Hematopoietic multipotent progenitor cell treated with erythropoietin and hydrocortisone succinate and interleukin-3 and kit ligand, for 15 days (in vitro differentiated cells): ENCODE measurements at places on chromosomes 4 and X.
A peak's percentile ranks its signal among the peaks of the same experiment; 100 is the strongest.

DNA sequence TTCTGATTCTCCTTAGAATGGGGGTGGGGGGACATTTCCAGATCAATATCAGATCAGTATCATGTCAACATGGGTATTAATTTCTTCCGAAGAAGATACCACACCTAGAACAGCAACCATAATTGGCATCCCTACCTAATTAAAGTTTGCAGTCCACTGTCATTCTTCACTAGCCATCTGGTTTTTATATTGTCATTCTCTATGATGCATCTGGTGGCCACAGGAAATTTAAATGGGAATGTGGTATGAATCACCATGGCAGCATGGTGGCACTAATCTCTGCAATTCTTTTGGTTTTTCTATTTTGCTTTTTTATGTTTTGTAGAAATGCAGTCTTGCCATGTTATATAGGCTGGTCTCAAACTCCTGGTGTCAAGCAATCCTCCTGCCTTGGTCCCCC is 16.6 kb upstream of the UBE2D3 start:
- DNase-seq = no peak

- DNase-seq = no peak
Measured at GRCh38 chr4:180380733-180381132, 1862.5 kb upstream of the TENM3 start.

DNA sequence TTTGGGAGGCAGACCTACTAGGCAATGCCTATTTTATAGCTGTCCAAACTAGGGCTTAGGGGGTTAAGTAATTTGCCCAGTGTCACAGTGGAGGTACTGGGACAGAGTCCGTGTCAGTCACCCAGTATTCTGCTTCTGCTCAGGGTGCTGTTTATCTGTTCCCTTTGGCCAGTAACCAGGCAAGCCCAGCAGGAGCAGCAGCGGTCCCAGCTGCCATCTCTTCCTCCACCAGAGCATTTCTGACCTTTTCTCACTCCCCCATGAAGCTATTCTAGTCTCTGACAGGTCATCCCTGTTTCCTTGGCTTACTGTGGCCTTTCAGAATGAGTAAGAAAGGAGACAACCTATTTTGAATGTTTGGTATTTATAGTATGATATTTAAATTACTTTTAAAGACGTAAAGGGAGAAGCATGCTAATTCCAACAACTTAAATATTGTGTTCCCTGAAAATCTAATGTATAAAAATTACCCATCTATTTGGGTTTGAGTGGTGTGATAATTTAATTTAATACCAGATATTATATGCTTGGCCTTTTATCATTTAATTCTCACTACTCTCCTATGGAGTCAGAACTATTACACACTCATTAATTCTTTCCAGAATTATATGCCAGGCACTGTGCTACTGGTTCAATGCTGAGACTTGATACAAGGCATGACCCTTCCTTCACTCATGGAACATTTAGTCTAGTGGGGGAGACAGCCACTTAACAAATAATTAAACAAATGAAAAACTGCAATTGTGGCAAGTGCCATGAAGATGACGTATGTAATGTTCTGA is 60.6 kb downstream of the RPS6KA3 start:
- DNase-seq = no peak

DNA sequence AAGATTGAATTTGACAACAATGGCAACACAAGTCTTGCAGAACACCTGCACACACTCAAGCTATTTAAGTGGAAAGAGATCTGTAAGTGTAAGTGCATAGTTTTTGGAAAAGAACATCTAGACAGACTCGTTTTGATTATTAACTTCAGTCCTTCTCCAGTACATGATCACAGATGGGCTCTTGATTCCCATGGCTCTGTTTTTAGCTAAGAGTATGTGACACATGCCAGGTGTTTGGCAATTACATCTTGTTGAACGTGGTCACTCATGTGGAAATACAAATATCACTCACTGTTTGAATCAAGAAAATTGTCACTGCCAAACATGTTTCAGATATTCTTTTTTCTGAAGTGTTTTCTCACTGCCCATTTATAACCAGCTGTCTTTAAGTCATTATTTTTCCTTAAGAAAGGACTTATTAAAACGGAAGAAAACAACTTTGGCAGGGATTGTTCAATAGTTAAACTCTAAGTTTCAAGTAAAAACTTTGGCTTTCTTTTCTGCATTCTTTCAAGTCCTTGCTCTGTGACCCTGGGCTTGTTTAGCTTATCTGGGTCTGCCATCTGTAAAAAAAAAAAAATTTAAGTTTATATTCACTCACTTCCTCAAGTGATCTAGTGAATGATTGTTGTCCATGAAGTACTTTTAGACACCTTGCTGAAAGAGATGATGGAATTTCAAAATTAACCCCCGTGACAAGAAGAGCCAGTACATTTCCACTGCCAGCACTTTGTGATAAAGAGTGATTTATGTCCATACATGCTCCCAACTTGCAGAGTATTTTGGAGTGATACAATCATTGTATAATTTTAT is 125.4 kb downstream of the ATXN3L start:
- DNase-seq = no peak

DNA sequence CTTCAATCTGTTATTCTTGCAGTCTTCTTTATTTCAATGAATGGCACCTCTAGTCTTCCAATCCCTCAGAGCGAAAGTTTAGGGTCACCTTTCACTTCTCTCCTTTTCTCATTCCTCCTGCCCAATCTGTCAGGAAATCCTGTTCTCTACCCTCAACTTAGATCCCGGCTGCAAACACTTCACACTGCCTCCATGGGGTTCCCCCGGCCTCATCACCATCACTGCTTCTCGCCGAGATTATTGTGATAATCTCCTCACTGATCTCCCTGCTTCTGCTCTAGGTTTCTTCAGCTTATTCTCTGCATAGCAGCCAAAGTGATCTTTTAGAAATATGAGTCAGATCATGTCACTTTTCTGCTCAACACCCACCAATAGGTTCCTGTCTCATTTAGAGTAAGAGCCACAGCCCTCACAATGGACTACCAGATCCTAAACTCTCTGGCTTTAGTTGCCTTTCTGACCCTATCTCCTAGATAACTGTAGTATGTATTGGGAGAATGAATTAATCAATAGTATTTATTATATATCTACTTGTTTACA is 43.6 kb upstream of the TBC1D9 start:
- DNase-seq = no peak

GRCh38 chr4:86976801-86977485 is 42.1 kb downstream of the AFF1 start:
- DNase-seq = no peak

DNA sequence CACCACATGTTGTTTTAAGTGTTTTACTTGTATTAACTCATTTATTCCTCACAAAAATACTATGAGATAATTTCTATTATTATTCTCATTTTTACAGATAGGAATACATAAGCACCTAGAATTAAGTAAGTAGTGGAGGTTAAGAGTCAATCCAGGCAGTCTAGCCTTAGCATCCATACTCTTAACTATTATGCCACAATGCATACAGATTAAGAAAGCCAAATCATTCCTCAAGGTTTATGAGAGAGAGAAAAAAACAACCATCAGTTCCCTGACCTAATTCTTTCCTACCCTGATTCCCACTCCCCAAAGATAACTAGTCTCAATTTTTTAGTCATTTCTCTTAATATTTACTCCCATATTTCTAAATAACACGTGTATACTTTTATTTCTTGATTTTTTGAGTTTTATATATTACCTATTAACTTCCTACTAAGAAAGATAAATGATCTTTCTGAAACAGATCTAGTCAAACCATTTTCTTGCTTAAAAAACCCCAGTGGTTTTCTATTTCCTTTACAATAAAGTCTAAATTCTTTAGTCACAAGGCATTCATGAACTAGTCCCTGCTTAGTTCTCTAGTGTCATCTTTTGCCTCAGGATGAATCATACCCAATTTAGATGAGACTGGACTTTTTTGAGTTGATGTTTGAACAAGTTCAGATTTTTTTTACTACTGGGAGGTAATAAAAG is 16.0 kb downstream of the UBA6 start:
- no peak for DNase-seq

DNA sequence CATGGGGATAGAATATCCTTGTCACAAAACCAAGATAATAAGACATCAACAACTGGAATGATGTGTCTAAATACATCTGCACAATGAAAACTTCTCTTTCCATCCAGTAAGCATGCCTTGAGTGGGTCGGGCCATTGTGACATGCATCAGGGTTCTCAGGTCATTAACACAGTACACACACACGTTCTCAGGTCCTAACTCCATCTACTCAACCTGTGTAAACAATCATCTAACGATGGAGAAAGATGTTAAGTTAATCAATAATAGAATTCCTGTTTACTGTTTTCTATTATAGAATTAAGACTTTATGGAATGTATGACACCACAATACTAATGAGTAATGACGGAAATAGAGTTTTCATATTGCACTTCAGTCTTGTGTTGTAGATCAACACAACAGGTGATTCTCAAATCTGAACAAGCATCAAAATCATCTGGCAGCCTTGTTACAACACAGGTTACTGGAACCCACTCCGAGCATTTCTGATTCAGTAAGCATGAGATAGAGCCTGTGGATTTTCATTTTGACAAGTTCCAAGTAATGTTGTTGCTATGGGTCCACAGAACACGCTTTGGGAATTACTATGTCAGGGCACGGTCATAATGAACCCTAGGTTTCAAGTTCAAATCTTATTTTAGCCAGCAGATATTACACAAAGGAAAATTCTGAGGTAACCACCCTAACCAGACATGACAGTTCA is 315.8 kb upstream of the TEX13C start:
- no peak for DNase-seq

- DNase-seq = no peak
Measured at GRCh38 chr4:15084780-15085179, 82.5 kb downstream of the CPEB2 start.

- DNase-seq = no peak
Measured at GRCh38 chr4:96170198-96170597, 330.3 kb downstream of the PDHA2 start.

- DNase-seq = no peak
Measured at GRCh38 chr4:40736910-40737309, 12.8 kb upstream of the NSUN7 start.

- DNase-seq = no peak
Measured at GRCh38 chr4:151600432-151600831, 160.4 kb downstream of the GATB start.

DNA sequence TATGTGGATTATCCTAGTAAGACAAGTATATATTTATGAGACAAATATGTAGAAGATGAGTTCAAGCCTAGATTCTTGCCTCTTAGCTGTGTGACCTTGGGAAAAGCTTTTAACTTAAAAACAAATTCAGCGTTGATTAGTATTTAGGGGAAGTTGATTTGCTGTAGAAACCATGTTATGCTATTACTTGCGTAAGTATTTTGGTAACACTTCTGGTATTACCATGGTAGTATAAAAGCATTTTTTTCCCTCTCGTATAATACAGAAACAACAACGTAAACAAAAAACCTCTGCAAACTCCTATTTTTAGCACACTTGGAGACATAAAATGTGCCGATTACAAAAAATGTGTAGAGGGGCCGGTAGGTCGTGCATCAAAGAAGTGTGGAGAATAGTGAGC is 33.2 kb downstream of the STAG2 start:
- DNase-seq = no peak

DNA sequence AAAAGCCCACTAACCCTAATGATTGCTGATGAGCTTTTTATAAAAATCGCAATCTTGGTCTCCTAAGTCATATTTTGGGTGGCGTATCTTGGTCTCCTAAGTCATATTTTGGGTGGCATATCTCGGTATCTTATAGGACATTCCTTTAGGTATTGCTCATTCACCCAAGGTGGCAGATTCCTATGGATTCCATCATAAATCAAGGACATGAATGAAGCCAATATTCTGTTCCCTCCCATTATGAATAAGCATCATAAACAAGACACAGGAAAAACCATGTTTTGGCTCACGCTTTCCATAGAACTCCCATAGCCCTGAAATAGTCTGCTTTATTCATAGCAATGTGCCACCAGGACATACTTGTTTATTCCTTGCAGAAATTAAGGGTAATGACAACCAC is 95.0 kb upstream of the CD99 start:
- no peak for DNase-seq

GRCh38 chrX:9459186-9459748 is 5.6 kb upstream of the TBL1X start:
- DNase-seq = no peak

GRCh38 chr4:7390336-7390735 is 44.4 kb downstream of the PSAPL1 start:
- DNase-seq = no peak

DNA sequence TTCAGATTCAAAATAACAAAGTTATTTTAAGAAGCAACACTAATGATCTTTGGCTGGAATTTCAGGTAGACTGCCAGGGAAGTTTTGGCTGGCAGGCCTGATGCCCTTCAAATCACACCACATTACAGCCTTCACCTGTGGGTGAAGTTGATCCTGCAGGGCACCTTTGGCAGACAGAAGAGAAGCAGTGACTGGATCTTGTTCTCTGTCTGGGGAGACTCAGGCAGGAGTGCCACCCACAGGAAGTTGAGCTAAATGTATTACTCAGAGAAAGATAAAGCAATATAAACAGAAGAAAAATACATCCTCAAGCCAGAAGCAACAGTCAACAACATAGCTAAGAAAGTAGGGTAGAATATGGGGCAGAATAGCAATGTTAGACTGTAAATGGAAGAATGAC is 12.8 kb upstream of the CFAP299 start:
- no peak for DNase-seq

DNA sequence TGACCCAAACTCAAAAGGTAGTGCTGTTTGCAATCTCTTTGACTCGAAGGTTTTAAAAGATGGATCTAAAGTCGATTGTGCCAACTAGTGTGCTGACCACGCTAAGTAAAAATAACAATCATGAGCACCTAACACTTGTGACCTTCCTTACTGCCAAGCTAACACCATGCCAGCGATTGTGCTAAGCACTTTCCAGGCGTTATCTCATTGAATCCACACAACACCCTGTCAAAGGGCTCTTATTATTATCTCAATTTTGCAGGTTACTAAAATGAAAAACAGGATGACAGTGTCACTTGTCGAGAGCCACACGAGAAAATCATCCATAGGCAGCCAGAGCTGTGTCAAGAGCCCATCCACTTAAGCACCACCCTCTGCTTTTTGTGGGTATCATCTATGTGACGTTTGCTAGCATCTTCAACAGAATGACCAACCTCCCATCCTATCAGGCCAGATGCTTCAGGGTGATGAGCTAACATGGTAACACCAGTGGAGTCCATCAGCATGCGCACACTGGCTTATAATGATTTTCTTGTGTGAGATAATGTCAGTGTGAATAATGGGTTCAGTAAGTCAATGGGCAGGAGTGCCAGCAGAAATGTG is 893 bp upstream of the GAB3 start:
- DNase-seq = peak; percentile 83

DNA sequence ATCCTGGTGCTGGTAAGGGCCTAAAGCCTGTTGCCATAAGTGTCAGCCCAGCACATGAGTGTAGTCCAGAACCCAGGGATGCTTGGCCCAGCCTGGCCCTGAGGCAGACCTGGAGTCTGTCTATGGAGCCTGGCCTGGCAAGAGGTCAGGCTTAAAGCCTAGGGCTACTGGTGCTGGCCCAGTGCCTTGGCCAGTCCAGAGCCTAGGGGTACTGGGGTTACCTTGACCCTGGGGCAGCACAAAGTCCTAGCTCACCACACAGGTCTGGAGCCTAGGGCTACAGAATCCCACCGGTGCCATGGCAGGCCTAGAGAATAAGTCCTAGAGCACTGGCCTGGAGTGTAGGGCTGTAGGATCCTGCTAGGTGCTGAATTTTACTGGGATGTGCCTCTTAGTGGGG is 393.8 kb downstream of the MAGEE1 start:
- DNase-seq = no peak
